ENCODE measurements at places on chromosomes 2 and 18.

DNA sequence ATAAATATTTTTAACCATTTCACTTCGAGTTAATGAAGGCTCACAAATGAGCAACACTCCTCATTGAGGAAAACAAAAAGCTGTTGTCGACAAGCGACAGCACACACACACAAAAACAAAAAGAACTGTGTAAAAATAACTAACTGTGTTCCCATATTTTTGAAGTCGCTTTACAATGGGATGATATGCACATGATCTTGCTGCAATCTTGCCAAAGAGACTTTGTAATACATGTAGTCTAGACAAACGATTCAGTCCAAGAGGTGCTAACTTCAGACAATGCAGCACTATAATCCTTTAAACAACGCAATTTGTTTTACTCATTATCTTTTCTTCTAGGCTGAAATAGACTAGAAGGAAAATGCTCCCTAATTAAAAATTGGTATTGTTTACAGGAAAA is 7.2 kb upstream of the USP34 start:
- no peak for DNase-seq

DNA sequence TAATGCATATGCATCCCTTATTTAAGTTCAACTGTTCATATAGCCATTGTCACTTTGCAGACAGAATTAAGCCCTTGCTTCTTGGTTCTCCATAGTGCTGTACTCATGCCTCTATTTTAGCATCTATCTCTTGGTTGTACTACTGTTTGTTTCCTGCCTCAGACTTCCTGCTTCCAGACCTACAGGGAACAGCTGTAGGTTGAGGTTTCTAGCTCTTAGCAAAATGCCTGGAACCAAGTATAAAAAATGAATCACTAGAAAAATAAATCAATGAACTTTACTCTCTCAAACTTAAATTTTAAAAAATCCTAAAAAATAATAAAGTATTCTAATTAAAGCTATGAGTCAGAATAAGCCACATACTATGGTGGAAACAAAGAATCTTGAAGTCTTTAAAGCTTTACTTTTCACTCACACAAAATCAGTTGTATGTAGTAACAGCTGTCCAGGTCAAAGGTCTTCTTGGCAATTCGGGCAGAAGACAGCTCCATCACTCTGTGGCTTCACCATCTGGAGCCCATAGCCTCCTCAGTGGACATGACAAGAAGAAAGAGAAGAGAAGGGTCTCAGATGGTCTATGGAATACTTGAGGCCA is 1228.1 kb upstream of the GYPC start:
- no peak for DNase-seq

DNA sequence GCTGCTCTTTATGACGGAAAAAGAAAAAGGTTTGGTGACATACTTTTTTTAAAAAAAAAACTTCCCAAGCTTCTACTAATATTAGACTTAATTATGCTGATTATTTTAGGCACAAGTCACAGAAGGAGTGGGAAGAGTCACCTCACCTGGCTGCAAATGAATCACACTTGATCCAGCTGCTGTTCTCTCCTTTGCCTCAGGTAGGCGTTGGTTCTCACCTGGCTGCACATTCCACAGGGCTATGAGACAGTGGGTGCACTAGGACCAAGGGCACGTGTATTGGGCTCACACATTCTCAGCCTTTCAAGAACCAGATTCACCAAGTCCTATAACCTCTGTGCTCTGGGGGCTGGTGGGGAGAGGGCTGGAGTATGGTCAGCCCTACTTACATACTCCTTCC is 93.3 kb downstream of the TGFA start:
- DNase-seq, result no peak

DNA sequence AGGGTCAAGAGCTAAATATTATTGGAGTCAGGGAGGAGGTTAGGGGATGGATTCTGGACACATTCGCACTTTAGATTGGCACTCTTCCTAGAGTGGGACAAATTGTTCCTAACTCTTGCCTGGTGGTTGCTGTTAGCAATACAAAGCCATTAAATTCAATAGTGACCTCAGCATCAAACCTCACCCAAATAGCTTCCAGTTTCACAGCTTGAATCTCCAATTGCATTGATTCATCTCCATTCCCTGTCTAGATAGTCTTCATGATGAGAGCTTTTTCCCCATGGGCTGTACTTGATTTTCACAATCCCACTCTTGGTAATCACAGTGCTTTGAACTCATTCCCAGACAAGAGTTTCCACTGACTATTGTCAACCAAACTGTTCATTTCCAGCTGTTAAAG is 585.9 kb upstream of the SYT4 start:
- DNase-seq, result no peak

GRCh38 chr18:24502667-24503523 is 42.5 kb downstream of the HRH4 start:
- DNase-seq, result no peak

DNA sequence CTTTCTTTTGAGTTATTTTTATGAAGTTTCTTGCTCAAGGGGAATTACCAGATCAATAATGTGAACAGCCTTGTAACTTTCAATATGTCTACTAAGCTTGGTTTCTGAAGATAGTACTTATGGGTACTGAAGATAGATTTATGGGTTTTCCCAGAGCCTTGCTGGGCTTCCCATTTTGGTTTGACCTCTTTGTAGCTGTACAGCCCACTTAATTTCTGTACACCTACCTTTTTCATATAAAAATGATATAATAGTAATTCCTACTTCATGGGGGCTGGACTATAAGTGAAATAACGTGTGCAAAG is 22.2 kb downstream of the IL1R2 start:
- no peak for DNase-seq

DNA sequence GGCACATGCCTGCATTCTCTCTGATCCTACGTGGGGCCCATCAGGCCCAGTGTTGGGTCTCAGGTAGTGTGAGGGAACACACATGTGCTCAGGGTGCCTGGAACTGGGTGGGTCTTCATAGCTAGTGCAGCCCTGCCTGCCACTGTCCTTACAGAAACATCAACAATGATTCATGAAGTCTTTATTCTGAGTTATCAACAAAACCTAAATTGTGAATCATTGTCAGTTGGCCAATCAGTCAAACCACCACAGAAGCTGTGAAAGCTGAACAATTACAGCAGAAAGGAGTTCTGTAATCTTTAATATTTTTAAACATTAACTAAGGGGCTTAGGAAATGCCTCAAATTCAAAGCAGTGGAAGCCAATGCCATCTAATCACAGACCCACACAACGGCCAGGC is 82.8 kb upstream of the ZNF521 start:
- DNase-seq, result no peak

- no peak for DNase-seq
These were observed 10.2 kb upstream of the CNDP1 start for GRCh38 chr18:74524097-74524496.

DNA sequence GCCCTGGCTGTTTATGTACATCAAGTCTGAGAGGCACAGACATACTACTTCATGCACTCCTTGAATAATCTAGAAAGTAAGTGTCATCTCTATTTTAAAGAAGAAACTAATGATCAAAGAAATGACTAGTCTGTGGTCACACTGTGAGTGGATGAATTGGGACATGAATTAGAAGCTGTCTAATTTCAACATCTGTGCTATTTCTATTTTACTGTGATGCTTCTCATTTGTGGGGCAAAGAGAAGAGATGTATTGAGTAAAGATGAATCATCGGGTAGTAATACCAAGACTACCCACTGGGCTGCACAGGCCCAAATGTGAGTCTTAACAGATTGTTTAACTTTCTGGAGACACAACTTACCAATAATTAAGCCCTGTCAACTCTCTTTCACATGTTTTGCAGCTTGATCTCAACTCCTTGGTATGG is 42.4 kb upstream of the MTIF2 start:
- peak; percentile 15 for DNase-seq

All from stimulated activated CD4-positive, alpha-beta T cell treated with anti-CD3 and anti-CD28 coated beads, Interleukin-12 subunit alpha, Interleukin-12 subunit beta, amount 100 ng/mL, for 24 hours (primary cell).